ENCODE measurements at places on chromosomes 13 and 19.

GRCh38 chr19:45646345-45646698 lies 7.1 kb upstream of the EML2 start:
- no peak for DNase-seq

DNA sequence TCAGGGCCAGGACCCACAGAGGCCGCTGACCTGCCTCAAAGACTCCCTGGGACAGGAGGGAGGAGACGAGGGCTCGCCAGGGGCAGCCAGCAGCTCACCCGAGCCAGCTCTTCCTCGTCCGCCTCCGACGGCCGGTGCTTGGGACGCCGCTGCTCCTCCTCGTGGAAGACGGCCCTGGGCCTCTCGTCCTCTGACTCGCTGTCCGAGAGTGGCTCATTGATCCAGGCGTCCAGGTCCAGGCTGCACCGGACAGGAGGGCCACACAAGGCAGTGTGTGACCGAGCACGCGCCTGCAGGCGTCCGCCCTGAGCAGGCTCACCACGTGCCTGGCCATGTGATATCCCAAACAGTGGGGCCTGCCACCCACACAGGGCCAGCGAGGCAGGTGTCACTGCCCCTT lies 19.8 kb downstream of the IZUMO4 start:
- DNase-seq, result no peak

DNA sequence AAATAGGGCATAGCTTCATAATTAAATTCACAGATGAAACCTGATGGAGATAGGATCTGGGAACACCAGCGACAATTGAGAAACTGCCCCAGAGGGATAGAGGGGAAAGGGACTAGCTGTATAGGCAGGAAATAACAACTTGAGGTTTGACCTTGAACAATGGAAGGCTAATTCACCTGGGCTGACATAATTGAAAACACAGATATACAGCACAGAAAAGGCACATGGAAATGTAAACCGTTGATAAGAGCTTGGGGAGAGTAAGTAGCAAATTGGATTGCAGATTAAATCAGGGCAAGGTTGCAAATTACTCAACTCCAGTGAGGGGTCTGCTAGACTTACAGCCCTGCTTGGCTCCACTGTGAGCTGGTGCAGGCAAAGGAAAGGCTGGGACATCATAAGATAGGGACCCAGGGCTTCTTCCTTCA lies 246.7 kb downstream of the DLEU7 start:
- no peak for DNase-seq

GRCh38 chr19:32945260-32945659 lies 26.5 kb downstream of the CEP89 start:
- DNase-seq, result no peak

- peak; percentile 33 for DNase-seq
These were observed 105.6 kb downstream of the RAB20 start for GRCh38 chr13:110455941-110456340.

DNA sequence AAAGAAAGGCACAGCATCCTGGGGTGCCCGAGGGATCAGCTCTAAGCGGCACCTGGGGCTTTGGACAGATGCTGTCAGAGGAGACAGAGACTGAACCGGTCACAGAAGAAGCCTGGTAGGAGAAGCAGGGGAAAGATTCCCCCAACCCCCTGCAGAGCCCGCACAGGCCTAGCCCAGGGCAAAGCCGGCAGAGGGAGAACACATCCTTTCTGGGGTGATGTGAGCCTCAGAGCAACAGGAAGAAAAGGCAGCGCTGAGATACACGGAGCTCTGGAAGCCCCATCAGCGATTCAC lies 101.2 kb downstream of the CRYL1 start:
- no peak for DNase-seq

DNA sequence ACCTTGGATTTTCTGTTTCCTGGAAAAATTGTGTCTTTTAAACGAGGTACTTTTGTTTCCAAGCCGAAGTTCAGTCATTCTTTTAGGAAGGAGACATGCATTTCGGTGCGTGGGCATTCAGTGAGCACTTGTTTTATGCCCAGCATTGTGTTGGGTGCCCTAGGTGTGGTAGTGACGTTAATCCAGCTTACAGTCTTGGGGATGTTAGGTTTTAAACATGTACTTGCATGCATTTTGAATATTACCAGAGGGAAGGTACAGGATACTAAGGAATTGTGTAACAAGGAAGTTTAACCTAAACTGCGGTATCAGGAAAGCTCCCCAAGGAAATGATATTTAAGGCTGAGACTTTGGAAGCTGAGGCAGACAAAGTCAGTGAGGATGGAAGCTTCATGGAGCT lies 66.3 kb downstream of the ARHGAP35 start:
- no peak for DNase-seq

DNA sequence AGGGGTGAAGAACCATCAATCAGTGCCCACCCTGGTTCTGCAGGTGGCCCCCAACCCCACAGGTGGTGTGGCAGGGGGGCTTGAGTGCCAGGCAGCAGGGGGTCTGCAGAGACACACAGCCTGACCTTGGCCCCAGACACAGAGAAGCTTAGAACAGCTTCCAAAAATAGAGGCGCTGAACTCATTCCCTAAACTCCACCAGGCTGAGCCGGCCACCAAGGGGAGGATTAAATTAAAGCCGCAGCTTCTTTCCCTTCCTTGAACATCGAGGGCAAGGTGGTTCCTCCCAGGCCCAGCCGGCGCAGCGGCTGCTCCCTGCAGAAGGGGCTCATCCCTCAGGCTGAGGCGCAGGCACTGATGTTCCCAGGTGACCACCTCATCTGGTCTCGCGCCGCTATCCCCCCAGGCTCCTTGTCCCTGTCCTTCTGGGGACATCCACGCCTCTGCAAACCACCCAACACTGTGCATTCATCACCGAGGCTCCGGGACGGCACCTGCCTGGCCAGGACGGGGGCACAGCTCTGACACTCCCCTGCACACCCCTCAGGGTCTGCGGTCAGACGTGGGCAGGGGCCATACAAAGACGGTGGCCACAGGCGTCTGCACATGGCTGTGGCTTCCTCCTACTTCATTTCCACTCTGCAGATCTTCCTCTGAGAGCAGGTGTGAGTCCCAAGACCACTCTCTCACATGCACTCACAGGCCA lies 30.9 kb downstream of the LAMP1 start:
- peak; percentile 13 for DNase-seq

DNA sequence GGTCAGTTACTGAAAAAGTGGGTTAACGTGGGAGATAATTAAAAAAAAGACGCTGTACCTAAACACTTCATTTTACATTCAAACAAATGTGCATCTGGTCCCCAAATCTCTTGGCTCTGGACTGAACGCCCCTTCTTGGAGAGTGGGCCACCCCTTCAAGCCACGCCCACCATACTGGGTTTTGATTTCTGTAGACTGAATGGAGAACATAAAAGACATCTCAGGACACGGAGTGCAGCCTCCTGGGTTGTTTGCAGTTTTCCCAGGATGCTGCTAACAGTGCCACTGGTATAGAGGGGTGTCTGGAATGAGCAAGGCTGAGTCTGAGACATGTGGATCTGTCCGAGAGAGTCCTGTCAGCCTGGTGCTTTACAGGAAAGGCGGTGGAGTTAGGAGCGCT lies 10.6 kb downstream of the TFDP1 start:
- DNase-seq, result no peak

DNA sequence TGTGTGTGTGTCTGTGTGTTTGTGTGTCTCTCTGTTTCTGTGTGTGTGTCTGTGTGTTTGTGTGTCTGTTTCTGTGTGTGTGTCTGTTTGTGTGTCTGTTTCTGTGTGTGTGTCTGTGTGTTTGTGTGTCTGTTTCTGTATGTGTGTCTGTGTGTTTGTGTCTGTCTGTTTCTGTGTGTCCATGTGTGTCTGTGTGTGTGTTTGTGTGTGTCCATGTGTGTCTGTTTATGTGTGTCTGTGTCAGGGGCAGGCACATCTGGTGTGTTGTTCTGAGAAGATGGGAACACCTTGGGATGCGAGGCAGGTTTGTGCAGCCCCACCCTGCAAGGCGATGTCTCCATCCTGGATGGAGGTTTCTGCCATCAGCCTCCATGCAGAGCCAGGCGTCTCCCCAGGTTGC lies 275.8 kb upstream of the SOX1 start:
- no peak for DNase-seq

DNA sequence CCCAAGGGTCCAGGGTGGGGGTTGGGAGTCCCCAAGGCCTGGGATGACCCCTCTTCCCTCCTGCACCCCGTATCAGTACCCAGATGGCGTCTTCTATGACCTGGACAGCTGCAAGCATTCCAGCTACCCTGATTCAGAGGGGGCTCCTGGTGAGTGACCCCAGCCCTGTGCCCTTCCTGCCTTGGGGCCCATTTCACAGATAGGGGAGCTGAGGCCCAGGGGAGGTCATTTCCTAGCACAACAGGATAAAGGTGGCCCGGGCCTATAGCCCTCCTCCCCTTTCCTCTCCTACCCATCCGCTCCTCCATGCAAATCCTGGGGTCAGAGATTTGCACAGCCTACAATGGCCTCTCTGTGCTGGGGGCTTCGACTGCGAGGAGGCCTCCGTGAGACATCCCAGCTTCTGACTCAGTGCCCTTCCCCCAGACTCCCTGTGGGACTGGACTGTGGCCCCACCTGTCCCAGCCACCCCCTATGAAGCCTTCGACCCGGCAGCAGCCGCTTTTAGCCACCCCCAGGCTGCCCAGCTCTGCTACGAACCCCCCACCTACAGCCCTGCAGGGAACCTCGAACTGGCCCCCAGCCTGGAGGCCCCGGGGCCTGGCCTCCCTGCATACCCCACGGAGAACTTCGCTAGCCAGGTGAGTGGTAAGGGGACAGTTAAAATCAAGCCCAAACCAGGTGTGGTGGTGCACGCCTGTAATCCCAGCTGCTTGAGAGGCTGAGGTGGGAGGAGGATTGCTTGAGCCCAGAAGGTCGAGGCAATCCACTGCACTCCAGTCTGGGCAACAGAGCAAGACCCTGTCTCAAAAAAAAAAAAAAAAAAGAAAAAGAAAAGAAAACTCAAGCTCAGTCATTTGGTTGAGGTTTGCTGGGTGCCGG lies 3.9 kb downstream of the SPIB start:
- DNase-seq, result no peak

DNA sequence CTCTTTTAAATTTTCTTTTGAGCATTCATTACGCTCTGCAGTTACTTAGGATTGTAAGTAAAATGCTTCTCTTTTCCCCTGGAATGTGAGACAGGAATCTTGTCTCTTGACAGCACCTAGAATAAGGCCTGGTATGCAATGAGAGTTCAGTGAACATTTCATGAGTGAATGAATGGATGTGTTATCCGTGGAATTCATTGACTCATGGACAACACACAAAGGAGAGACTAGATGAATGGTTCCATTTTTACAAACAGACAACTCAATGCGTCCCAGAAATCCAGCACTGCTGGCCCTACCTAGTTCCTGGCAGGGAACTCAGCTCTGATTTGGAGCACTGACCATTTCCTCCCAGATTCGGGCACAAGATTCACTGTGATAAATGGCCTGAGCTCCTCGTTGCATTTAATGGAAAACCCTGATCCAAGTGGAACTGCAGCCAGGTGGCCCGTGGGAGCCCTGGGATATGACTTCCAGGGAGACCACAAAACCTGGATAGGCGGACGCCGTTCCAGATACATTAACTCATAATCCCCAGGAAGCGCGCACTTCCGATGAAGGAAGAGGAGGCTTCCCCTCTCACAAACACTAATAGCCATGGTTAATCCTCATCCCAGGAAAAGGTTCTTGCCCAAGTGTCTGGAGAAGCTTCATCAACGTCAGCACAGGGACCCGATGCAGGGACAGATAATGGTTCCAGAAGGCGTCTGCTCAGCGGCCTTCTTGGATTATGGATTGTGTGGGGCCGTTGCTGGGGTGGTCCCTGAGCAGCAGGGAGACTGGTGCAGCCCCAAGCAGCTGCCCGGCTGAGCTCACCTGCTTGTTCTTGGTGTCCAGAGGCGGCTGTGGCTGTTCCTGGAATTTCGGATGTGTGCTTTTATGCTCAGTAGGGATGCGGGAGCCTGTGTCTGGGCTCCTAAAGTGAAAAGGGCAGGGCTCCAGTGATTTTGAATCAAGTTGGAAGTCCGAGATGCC lies 211.1 kb upstream of the TSHZ3 start:
- DNase-seq, result no peak

GRCh38 chr19:50876456-50876855 lies 3.2 kb downstream of the KLK2 start:
- DNase-seq, result no peak

- DNase-seq, result no peak
These were observed 9.8 kb downstream of the ZNF350 start for GRCh38 chr19:51976852-51977251.

DNA sequence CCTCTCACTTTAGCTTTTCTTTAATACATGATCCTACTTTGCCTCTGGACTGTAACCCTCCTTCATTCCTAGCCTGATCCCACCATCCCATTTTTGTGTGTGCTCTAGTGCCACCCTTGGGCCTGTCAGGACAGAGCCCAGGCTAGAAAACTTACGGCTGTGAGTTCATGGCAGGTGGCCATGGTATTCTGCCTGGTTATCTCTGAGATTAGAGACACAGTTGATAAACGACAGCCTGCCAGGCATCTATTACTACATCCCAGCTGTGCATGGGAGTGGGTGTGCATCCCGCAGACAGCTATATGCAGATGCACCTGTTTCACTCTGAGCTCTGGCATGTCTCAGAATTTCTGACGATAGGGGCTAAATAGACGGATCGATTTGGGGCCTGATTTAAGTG lies 110.9 kb downstream of the HS6ST3 start:
- DNase-seq, result no peak

DNA sequence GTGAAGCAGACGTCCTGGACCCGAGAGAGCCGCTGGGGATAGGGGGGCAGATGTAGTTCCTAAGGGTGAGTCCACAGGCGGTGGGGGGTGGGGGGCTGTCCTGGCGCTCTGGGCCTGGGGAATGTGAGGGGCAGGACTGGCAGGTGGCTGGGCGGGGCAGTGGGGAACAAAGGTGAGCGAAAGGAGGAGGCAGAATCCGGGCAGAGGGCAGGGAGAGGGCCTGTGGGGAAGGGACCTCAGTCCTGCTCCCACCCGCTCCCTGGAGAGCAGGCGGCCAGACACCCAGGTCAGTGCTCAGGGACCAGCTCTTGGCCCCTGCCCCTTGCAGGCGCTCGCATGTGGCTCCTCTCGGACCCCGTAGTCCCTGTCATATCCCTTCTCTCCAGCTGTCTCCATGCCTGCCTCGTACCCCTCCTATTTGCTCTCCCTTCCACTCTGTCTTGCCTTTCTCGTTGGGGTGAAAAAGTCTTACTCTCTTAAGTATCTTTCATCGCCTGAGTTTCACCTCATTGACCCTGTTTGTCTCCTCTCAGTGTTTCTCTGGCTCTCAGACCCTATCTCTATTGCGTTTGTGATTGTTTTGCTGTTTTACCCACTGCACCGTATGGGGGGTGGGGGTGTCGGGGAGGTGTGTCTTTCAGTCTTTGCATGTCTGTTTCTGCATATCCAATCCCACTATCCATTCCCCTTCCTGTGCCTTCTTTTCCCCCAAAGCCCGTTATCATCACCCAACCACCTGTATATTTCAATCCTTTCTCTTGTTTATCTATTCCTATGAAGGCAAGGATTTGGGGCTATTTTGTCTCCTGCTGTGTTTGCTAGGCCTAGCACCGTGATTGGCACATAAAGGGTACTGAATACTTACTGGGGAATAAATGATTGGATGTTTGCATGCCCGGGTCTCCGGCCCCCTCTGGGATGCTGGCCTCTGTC lies 5.8 kb downstream of the SPHK2 start:
- no peak for DNase-seq

DNA sequence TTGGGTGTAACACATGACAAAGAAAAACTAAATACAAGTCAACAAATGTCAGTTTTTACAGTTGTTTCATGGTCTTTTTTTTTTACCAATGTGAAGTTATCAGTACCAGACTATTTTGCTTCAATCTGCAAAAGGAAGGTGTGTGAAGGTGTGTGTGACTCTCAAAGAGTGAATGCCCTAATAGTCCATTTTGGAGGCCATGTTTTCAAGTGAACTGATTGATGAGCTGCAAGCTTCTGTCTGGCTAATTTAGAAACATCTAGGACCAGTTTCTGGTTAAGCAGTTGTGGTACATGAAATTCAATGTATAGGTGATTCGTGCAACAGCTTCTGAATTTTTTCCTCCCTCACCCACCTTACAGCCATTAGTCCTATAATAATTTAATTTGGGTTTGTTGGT lies 16.1 kb downstream of the KLF5 start:
- no peak for DNase-seq
